ENCODE measurements at places on chromosomes 5 and 9.

DNA sequence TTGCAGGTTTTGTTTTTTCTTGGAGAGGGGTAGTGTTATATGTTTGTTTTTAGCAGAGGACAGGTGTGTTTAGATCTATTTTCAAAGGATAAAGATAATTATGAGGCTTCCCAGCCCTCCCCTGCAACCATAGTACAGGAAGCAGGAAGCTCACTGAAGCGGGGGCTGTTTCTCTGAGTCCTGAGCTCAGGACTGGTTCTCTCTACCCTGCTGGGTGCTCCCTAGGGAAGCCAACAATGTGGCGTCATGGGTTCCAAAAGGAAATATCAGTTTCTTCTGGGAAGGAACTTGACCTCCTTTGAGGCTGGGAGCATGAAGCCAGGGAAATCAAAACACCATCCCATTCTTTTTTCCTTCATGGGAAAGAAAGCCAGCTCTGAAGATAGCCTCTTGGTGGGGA, 62.2 kb downstream of the RAD23B start:
- DNase-seq = no peak

- no peak for DNase-seq
Observed at GRCh38 chr5:134609232-134609851, 23.3 kb downstream of the SAR1B start.

DNA sequence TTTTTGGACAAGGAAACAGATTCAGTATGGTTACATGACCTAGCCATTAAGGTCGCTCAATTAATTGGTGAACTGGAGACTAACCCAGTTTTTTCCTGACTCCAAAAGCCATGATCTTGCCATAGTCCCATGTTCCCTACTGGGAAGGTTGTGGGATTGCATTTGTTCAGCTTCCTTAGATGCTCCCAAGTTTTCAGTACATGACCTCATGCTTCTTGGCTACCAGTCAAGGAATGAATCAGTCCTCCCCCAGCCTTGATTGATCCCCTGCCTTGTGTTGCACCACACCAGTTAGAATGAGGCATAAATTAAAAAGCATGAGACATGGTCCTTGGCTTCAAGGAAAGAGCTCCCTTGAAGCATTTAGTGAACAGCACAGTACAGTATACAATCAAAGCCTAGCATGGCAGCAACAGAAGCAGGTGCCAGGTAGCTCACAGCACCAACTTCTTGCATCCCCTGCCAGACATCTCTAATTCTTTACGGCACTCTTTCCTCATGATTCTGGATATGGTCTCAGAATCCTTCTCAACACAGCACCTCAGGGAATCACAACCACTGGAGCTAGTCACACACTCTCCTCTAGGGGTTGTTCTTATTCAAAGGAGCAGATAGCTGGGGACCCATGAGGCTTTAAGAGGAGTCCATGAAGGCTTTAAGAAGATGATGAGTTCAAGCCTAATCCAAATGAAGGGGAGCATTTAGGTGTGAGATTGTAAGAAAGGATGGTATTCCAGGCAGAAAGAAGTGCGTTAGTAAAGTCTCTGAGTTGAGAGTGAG, 295.5 kb upstream of the CLINT1 start:
- DNase-seq = no peak

GRCh38 chr9:109471475-109472393, 26.4 kb downstream of the PTPN3 start:
- no peak for DNase-seq

GRCh38 chr5:39714036-39714698, 289.4 kb upstream of the DAB2 start:
- peak; percentile 59 for DNase-seq

- no peak for DNase-seq
Observed at GRCh38 chr9:36930941-36931340, 103.1 kb downstream of the PAX5 start.

GRCh38 chr5:113178073-113178779, 201.6 kb downstream of the DCP2 start:
- no peak for DNase-seq

DNA sequence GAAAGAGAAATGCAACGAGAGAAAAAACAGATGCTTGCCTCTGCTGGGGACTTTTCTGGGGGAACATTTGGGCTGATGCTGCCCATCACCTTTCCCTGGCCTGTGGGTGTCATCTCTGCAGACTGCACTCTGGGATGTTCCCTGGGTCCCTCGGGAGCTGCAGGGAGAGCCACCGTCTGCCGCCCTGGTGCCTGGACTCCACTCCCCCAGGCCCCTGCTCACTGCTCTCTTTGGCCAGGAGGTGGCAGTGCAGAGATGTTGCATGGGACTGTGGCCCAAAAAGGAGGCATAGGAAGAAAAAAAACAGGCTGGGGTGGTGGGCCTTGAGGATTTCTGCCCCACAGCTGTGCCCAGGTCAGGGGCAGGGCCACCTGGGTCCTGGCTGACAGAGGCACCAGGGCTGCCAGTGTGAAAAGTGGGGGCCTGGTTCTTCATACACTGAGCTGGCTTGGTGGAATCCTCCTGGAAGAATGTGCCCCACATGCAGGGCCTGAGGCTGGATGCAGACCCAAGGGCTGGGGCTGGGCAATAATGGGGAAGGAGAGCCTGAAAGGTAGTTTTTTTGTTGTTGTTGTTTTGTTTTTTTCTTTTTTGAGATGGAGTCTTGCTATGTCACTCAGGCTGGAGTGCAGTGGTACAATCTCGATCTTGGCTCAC, 353.6 kb downstream of the SLIT3 start:
- peak; percentile 7 for DNase-seq

GRCh38 chr5:17343675-17344074, 126.2 kb downstream of the BASP1 start:
- DNase-seq = no peak

DNA sequence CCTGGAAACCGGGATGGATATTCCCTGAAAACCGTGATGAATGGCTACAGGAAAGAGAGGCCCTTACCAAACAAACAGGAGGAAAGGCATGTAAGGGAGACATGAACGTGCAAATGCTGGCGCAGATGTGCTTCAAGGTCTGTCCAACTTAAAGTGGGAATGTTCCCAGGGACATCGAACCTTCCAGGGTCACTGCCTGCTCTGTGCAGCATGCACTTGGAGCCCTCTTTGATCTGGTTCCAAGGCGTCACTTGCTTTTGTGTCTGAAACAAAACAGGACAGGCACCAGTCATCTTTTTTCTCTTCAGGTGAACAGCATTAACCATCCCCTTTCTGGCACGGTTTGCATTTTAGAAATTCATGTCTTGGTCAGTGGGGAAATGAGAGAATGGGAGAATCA, 479.4 kb downstream of the RASEF start:
- DNase-seq = no peak

- peak; percentile 60 for DNase-seq
Observed at GRCh38 chr5:139863855-139864558, 68.4 kb downstream of the PSD2 start.

GRCh38 chr5:88683506-88684135, 199.4 kb downstream of the MEF2C start:
- no peak for DNase-seq

DNA sequence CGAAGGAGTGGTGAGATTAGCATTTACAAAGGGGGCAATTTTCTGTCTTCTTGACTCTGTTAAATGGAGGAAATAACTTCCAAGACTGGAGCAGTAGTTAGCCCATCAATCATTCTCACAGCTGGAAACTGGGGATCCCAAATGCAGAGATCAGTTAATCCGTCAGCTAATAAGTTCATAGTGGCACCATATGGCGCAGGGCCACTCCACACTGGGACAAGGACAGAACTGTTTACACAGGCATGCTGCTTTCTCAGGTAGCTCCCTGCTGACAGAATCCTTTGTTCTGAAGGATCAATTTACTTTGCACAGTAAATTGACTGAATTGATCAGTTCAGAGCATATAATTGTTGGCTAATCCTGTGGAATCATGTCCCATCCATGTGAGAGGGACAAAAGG, 395.7 kb downstream of the TMEM161B start:
- no peak for DNase-seq

- DNase-seq = no peak
Observed at GRCh38 chr9:22214021-22214420, 204.9 kb upstream of the CDKN2B start.

- DNase-seq = no peak
Observed at GRCh38 chr5:54083851-54084250, 226.5 kb downstream of the ARL15 start.

DNA sequence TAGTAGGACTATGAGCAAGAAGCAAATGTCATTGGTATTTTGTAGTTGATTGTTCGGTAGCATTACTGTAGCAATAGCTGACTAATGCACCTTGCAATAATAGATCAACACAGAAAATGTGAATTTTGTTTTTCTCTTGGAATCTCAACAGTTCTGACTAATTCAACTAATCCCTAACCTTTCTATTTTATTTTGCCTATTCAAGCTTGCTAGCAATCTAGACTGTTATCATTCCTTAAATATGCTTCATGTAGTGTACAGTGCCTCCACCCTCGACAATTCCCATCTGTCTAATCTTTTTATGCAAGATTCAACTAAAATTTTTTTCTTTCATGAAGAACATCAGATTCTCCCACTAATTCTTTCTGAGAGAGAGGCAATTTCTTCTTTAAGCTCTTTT, 570.6 kb downstream of the PDE4D start:
- DNase-seq = no peak

- no peak for DNase-seq
Observed at GRCh38 chr5:151095341-151096000, 14.6 kb upstream of the TNIP1 start.

DNA sequence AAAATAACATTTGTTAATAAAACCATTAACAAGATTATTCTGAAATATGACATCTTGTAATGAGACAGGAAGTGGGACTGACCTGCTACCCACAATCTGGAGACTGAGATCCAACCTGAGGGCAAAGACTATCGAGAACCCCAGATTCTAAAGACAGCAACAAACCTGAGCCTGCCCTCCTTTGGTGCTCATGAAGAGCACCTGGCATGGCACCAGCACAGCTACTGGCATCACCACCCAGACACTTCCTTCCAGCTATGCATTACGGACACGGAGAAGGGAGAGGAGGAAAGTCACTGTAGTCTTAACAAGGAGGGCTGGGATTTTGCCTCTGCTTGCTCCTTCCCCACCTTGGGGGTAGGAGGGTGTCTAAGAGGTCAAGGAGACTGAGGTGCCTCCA, 105.5 kb downstream of the AUH start:
- DNase-seq = peak; percentile 4

DNA sequence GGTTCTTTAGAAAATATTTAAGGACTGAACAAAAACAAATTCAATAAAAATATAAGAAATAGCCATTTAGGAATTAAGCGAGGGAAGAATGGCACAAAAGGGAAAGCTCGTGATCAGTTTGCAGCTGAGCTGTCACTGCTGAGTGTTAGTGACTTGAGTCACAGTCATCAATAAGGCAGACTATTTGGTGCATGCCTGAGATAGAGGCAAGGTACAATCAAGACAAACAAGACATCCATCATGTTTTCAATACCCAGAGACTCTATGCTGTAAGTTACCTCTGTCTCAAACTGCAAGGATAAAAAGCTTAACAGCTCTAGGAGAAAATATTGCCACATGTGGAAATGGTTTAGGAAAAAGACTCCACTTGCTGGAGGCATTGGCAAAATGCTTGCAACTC, 426.4 kb upstream of the TYRP1 start:
- DNase-seq = no peak

DNA sequence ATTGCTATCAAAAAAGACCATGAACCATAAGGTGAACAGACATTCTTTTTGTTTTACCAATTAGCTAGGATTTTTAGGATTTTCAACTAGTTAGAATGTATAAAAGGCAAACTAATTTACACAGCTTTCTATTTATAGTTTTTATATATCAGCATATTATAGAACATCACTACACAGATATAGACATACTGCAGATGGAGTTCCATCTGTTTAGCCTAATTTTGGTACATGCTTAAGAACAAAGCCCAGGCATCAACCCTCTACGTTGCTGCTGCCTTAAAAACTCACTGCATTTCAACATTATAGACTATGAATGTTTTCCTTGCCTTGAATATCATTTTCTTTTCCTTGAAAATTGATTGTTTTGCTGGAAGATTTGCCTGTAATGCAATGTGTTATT, 2227.5 kb upstream of the C9orf72 start:
- no peak for DNase-seq

DNA sequence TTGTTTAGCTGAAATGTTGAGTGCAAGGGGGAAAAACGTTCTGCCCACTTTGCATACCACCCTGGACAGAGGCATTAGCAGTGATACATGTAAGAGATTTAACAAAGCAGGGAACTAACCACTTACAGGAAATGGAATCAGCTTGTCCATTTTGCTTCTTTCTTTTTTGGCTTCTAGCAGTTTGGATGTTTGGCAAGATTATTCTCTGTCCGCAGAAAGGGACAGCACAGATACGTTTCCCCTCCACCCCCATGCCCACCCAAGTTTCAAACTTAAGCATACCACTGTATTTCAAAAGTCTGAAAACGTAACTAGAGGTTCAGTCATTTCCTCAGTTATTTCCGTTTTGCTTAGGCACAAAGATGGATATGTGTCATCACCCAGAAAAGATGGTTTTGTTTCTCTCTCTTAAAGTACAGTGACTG, 118.4 kb downstream of the GDNF start:
- no peak for DNase-seq

GRCh38 chr5:129820-130219, 37.9 kb downstream of the PLEKHG4B start:
- no peak for DNase-seq

- no peak for DNase-seq
Observed at GRCh38 chr5:74482523-74482922, 158.0 kb downstream of the ENC1 start.

DNA sequence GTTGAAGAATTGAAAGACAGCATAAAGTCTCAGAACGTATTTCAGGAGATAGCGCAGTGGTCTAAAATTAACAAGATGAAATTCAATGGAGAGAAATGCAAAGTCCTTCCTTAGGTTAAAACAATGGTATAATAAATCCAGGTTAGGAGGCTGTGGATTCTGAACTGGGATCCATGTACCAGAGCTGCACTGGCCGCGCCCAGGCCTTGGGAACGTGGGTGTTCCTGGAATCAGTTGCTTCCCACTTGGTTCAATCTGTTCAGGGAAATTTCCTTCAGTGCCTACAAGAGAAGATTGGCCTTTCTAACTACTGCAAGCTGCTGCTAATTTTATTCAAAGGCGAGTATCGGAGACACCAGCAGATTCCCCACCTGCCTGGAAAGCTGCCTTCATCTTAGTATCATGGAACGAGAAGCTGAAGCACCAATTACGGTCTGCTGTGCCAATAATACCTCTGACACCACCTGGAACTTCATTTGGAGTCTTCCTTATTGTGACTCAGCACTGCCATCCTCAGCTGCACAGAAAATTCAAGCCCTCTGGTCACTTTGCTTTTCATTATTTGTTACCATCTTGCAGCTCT, 14.3 kb upstream of the CTNND2 start:
- no peak for DNase-seq

GRCh38 chr9:109802491-109802890, 22.5 kb downstream of the PALM2AKAP2 start:
- no peak for DNase-seq

DNA sequence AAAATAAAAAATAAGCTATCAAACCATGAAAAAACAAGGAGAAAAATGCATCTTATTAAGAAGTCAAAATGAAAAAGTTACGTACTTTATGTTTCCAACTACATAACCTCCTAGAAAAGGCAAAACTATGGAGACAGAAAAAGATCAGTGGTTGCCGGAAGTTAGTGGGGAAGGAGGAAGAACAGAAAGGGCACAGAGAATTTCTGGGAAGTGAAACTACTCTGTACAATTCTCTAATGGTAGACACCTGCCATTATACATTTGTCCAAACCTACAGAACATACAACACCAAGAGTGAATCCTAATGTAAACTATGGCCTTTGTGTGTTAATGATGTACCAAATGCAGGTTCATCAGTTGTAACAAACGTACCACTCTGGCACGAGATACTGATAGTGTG, 25.3 kb downstream of the SMU1 start:
- no peak for DNase-seq

Data from CD4-positive, alpha-beta T cell treated with Interleukin-21 for 1 hour (primary cell).